Activated T-cell treated with anti-CD3 and anti-CD28 coated beads, Interleukin-2, amount 50 U/mL, for 1 hour (primary cell): ENCODE measurements at places on chromosomes 7 and 10.

GRCh38 chr10:94065362-94065761, 71.6 kb downstream of the PLCE1 start:
- no peak for DNase-seq

DNA sequence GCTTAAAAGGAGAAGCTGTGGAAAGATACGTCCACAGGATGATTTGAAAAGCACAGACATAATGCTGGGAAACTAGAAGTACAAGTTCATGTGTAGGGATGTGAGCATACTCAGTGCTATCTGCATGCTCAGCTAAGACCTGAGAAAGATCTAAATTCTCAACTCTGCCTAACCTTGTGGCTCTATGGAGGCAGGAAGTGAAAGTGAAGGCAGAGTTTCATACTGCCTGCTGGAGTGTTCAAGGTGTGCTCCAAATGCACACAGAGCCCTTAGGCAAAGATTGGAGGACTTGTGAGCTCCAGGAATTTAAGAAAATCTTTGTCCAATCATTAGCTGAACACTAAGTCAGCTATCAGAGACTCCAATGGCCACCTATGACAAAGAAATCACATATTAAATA, 190.9 kb downstream of the RNLS start:
- no peak for DNase-seq

- DNase-seq, result no peak
Measured at GRCh38 chr10:79404231-79404609, 41.2 kb downstream of the ZCCHC24 start.

DNA sequence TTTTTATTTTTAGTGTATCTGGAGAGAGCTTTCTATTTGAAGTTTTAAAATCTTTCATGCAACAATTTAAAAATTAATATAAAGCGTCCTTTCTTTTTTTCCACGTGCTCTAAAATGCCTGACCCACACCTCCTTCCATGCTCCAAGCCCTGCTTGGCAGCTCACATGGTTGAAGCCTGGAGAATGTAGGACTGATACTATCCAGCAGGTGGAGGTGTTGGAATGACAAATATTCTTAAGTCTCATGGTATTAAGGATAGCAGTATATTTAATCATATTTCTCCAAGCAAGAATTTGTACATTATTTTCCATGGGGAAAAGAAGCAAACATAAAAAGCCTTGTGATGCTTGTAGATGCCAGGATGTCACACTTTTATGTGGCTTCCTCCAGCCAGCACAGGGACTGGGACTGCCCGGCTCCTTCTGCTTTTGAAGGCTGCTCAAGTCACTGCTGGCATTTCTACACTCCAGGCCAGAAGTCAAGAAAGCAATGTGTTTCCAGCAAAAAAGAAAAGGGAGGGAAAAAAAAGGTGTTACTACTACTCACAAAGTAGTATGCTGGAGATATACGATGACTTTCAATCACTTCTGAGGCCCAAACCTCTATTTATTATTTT, 49.7 kb downstream of the BZW2 start:
- no peak for DNase-seq

DNA sequence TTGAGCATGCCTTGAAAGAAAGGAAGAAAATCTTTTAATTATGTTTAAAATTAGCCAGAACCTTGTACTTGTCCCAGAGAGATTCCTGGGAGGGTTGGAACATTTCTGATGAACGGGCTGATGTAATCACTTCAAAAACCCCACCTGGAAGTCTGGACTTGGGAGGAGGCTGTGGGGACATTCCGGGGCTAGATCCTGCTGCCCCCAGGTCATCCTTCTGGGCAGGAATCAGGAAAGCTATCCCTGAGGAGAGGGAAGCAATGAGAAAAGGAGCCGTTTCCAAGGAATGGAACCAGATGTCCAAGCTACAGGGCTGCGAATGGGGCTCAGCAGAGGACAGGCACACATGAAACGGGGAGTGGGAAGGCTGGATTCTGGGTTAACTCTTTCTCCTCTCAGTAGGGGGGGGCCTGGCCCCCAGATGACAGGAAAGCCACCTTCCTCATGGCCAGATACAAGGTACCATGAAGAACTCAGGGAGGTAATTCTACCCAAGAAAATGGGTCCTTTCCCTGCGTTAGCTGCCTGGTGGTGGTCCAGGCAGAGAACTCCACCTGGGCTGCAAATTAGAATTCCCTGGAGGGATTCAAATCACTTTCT, 280.1 kb downstream of the TCF7L2 start:
- DNase-seq, result no peak
